Stimulated activated CD8-positive, alpha-beta memory T cell treated with anti-CD3 and anti-CD28 coated beads, Interleukin-15, amount 100 ng/mL, for 1 hour (primary cell): ENCODE measurements at places on chromosomes 2 and 18.

- DNase-seq = no peak
These were observed at the start of gene CCBE1 for GRCh38 chr18:59697236-59697932. CCBE1 (minus strand) TSS chr18:59697423.

DNA sequence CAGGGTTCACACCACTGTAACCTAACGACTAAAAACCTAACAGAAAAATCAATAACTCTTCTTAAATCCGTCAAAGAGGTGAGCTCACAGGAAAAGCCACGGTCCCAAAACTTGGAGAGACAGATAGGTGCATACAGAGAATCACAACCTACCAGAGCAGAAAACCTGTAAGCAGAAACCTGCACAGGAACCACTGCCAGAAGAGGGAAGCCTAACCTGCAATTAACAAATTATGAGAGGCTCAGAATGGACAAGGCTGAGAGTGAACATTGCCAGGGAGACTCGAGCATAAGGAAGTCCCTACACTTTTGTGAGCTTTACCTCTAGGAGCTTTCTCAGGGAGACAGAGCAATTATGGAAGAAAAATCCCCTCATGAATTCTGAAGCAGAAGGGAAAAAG lies 156.2 kb upstream of the NETO1 start:
- DNase-seq = no peak

DNA sequence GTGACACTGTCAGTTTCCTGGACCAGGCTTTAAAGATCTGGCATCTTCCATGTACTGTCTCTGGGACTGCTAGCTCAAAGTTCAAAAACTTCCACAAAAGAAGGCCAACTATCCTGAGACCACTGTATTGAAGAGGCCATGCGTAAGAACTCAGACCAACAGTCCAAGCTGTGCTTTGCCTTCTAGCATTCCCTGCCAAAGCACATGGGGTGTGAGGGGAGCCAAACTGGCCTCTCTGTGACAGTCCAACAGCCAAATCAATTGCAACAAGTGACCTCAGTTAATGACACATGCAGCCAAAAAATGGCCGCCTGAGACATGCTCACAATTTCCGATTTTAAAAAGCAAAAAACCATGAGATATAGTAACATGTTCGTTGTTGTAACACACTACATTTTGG lies 160.3 kb upstream of the CDH19 start:
- DNase-seq = no peak

GRCh38 chr2:128636802-128637147 lies 318.1 kb upstream of the HS6ST1 start:
- DNase-seq = no peak

DNA sequence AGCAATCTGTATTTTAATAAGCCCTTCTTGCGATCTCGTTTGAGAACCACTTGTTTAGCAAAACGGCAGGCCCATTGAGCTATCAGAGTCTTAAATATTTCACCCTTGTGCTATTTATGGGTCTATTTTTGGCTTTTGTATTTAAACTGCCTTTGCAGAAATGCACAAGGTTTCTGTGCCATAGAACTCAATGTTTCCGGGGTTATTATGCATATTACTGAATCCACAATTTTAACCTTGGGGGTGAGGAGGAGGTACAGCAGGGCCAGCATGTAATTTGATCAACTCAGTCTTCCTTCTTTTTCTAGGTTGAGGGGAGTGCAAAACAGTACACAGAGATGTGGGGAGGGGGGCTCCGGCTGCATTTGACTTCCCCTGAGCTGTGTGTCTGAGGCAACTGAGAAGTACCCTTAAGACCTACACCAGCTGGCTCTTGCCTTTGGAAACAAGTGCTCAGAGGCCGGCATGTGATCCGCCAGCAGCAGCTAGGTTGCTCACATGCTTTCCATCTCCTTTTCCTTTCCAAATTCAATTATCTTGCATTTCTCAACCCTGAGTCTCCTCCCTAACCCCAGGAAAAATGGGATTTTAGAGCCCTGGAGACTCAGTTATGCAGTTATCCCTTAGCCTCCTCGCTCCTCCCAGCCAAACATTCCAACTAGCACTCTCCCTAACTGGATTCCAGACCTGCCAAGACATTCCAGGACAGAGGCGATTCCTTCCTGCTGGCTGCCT lies 103.0 kb downstream of the HNRNPLL start:
- DNase-seq = no peak

DNA sequence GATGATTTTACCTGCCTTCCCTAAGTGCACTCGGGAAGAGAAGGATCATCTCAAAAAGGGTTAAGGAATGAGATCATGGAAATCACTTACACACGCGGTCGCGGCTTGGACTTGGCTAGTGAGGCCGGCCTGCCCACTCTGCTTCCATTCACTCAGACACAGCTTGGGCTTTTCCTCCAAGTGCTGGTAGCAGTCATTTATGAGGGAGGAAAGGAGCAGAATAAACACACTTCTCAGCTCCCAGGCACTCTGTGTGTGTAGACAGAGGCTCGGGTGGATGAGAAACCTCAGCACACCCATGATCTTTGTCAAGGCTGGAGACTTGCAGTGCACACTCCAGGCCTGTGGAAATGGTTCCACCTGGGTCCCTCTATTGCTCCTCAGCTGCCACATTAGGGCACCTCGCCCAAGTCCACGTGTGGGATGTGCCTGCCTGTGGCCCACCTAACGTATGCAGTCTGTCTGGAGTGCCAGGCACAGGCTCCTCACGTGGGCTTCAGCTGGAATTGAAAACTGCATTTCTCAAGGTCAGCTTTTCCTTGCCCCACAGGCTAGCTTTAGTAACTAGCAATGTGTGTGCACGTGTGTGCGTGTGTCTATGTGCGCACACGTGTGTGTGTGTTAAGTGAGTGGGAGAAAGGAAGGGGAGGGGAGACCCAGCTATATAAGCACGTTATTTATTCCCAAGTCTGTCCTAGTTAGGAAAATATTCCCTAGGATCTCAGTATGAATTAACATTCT lies 288.4 kb downstream of the SOX11 start:
- no peak for DNase-seq

- DNase-seq = no peak
These were observed 51.9 kb upstream of the SLC38A11 start for GRCh38 chr2:165007161-165007744.

DNA sequence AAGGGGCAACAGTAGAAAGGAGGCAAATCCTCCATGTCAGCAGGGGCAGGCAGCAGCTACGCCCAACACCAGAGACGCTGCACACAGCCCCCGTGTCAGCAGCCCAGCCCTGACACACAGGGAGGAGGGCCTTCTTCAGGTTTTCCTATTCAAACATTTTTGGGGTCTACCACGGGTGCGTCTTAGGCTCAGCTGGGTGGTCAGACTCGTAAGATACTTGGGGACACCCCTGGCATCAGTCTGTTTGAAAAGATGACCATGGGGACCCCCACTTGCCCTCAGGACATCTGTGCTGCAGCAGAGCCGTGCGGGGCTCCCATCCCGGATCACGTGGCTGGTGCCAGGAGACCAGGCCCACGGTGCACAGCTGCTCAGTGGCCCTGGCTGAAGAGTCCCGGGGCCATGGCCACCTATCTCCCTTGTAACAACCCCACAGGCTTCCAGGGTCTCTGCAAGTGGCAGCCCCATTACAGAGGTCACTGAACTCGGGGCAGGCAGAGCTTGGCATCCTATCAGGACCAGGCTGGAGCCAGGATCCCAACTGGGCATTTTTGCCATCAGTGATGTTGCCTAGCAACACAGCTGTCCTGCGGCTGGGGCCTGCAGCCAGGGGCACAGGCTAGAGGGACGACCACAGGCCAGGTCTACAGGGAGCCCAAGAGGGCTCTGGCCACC lies 82.5 kb downstream of the EDAR start:
- DNase-seq = no peak

GRCh38 chr2:150424406-150424805 lies 63.1 kb downstream of the RND3 start:
- no peak for DNase-seq

- DNase-seq = no peak
These were observed 32.3 kb upstream of the TMEM247 start for GRCh38 chr2:46446871-46447568.

DNA sequence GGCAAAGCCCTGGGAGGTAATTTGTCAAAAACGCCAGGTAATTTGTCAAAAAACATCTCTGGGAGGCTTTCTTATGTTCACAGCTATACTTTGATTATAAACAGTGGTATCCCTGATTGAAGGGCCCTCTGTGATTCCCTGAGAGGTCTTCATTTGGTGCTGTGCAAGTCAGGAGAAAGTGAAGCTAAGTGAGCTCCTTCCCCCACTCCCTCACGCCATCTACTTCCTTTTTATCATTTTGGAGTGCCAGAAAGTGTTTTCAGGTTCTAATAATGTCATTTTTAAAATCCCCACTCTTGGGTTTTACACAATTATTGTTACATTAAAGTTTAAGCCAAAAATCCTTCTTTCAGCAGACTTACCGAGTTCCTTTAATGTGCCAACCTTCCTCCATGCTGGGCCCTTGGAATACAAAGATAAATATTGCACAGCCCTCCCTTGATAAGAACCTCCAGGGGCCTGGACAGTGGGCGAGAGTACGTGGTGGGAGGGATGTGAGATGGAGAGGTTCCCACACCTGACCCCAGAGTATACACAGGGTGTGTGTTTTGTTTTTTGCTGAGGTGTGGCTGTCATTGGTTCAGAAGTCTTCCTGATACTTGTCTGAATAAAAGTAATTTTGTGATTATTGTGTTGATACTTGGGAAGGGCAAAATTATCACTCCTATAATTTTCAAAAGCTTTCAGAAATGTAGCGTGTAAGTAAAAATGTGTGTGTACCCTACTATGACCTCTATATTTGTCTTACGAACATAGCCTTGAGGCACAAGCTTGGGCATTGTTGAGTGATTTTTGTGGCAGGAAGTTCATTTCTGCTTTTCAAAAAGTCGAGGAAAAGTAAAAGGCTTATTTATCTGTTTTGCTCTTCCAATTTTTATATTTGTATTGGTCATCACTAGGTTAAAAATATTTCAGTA lies 8.2 kb downstream of the MAPRE2 start:
- no peak for DNase-seq

DNA sequence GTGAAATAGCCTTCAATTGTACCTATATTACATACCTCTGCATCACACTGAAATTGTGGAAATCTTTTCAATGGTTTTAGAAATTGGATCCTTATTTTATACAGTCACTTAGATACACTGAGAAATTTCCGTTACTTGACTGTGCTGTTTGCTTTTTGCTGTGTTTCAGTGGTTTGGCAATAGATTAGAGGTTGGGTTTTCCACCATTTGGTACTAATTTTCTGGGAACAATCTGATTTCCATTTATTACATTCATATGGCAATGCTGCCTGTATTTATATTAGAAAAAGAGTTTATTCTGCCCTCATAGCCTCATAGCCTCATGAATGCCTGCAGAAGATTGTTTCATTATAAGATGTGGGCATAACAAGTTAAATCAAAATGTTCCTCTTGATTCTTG lies 285.0 kb downstream of the GULP1 start:
- DNase-seq = no peak

DNA sequence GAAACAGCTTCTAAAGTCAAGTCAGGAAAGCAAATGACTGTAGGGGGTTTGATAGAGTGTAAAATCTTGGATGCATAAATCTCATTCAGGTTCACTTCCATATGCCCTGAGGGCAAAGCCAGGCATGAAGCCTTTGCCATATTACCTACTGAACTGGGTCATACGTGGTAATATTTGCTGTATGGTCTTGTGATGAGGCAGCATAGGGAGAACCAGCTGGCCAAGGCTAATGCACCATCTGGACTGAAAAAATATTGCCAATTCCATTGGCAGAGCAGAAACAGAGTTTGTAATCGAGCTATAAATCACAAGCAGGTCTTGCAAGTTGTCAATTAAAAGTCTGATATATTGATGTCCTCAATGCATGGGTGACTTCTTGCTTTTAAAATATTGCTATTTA lies 243.8 kb downstream of the ERBB4 start:
- no peak for DNase-seq

GRCh38 chr2:30149513-30149912 lies 2.7 kb downstream of the YPEL5 start:
- no peak for DNase-seq

DNA sequence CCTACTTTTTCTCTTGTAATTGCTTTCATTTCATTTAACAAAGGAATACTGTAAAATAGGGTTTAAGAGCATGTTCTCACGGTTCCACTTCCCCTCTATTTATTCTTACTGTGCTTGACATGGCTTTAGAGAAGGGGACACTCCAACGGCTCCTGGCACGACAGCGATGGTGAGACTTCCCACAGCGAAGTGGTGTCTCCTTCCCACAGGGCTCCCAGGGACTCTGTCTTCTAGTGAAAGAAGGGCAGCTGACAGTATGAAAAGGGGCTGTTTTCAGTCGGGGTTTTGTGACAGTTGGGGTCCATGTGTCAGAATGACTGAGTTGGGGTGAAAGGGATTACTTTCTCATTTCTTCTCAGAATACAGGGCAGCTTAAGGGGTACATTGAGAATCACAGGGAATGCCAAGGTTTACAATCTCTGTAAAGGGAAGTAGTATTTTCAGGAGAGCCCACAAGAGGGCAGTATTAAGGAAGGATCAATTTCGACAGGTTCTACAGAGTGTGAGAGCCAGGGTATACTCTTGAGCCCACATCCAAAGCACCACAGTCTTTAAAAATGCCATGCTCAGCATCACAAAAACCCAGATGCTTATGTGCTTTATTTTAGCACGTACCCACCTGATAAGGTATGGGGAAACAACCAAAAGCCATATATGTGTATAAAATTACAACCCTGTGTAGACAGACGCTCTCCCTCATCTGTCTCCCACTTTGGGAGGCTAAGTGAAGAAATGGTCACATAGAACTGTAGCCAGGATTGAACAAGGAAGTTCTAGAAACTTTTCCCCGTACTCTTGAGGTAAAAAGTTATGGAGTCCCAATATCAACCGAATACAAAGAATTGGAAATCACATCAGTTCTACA lies 31.3 kb upstream of the RAPGEF4 start:
- DNase-seq = no peak
